ENCODE measurements at places on chromosomes 1 and 21. TPM values are rescaled to one million over a fixed set of nuclear protein-coding genes. Genes with fewer than 3 reads are reported as not detected.

DNA sequence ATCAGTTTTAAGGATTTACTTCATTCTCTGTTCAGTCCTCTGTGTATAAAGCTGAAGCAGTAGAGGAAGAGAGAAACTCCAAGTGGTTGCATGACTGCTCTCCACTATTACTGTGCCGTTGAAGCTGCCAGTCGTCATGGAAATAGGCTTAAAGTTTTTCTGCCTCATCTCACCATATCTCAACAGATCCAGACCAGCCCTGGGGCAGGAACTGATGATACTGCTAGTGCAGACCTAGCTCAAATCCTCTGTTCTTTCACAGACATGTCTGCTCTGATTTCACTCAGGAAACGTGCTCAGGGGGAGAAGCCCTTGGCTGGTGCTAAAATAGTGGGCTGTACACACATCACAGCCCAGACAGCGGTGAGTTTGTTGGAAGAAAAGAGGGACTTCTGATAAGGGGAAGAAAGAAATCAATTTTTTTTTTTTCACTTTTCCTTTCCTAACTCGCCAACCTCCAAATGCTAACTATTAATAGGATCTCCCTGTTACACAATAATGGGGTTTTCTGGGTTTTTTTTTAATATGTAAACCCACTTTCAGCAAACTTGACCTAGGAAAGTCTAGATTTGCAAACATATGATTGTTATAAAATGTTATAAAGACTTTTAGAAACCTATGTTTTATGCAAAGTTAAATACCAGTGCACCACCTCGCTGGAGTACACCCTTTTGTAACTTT, 22.2 kb upstream of the STRIP1 start:
- DNase-seq: no peak

DNA sequence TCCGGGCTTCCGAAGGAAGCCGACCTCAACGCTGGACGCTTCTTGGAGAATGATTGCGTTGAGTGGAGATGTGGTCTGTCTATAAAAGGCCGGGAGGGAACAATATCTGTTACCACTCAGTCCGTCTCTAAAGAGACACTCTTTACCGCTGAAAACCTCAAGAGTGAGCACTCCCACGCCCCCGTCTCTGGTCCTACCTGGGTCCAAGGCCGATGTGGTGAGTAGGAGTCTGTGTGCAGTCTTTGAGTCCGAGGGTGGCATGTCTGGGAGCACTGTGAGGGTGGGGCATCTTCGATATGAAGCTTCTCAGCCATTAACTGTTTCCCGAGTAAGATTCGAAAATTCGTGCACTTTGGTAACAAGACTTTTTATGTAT, 576 bp downstream of the ZFP69 start:
- DNase-seq: peak; percentile 67

DNA sequence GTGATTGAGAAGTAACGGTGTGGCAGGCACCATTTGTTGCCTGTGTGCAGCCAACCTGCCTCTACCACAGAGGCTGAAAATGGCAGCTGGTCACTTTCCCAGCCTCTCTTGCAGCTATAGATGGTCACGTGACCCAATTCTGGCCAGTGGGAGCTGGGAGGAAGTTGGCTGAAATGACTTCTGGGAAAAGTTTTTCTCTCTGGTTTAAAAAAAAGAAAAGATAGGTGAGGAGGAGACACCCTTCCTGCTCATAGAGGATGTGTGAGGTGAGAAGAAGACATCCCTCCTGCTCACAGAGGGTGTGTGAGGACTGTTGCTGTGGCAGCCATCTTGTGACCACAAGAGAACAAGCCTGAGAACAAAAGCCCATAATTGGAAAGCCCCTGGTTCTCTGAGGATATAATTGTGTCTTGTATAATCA, 122.8 kb downstream of the SYF2 start:
- DNase-seq: no peak

DNA sequence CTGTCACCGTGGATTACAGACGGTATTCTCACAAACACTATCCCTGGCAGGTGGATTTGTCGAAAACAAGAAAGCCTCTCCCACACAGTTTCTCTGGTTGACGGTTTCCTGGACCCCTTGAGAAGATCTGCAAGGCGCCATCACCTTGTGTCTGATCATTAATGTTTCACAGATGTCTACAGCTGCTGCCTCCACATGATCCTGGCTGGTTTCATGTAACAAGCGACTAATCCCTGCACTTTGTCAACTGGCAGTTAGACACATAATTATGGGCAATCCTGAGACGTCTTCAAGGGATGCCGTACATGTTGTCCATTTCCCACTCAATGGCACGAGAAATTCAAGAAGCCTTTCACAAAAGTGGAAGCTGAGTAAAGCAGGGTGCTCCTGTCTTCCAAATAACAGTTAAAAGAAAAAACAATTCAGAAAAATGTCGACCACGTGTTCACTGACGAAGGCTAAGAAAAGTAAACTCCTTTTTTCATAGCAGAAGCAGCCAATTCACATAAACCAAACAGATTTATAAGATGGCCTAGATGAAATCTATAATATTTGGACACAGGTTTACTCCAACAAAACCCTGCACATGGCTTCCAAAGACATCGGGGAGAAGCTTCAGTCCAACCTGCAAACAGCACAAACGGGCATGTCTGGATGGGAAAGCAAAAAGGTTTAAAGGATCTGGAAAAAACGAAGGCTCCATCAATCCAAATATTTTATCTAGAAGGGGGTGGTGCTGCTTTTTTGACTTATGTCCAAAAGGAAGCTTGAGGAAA, 52.2 kb downstream of the CAPZB start:
- no peak for DNase-seq

- DNase-seq: no peak
These were observed 29.5 kb downstream of the AK4 start for GRCh38 chr1:65177457-65177856.

DNA sequence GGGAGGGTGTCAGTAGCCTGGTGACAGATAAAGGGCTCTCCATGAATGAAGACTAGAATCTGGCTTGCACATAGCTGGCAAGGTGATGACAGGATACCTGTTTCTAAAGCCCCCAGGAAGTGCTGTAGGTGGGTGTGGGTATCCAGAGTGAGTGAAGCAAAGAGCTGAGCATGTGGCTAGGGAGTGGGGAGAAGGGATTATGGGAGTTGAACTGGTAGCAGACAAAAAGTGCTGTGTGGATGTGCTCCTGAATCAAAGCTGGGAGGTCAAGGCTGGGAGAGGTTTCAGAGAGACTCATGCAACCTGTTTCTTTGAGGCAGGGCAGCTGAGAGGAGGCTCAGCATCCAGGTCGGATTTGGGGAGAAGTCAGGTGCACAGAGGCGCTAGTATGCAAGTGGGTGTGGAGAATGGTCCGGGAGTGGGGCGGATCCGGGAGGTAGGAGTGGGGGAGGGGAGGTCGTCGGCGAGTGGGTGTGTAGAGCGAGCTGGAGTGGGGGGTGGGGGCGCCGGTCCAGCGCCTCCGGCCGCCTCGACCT, 600 bp downstream of the ASTN1 start:
- no peak for DNase-seq

DNA sequence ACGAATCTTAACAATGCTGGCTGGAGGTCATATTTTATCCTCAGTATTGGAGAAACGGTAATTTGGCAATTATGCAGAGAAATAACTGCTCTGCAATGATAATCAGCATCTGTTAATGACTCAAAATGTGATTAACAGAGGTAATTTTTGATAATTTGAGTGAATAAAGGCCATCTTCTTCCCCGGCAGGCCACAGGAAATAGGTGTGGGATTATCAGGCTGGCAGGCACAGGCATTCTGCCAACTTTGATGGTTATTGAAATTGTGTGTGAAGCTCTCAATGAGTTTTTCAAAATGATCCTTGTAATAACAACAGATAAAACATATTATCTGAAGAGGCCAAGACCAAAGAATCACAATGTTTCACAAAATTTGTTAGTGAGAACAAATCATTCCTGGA, 309.0 kb downstream of the PTGER3 start:
- DNase-seq: no peak

The CDC20 gene
- 1.6 TPM for total RNA-seq

The SPATA45 gene
- total RNA-seq: not detected

The SPRR3 gene
- not detected for total RNA-seq

The CADM3 gene
- total RNA-seq: 6.4 TPM

The SPATA6 gene
- 10.8 TPM for total RNA-seq

Measured in Right ventricle myocardium inferior (tissue), 1 donor.